Mesangial cell (primary cell): ENCODE measurements at places on chromosomes 1 and 21. TPM values are rescaled to one million over a fixed set of nuclear protein-coding genes. Genes with fewer than 3 reads are reported as not detected.

Gene OR2L3
- total RNA-seq, result not detected in 2 replicates

Gene EEIG2
- 3.2 and 7.8 TPM in 2 replicates for total RNA-seq

Gene CORT
- 0.25 and 0.98 TPM in 2 replicates for total RNA-seq

Gene VANGL2
- 7.3 and 13.2 TPM in 2 replicates for total RNA-seq

Gene SPRR2B
- total RNA-seq, result not detected in 2 replicates

Gene RNF11
- 65.5 and 77.6 TPM in 2 replicates for total RNA-seq

Gene PRRX1
- total RNA-seq, result 2.2 and 7.0 TPM in 2 replicates

Gene TGFBR3
- total RNA-seq, result 2.3 and 7.7 TPM in 2 replicates

Gene IFNLR1
- 1.5 and 3.6 TPM in 2 replicates for total RNA-seq
